Activated naive CD4-positive, alpha-beta T cell treated with Interleukin-2 at 50 U/mL for 16 hours (primary cell): ENCODE measurements at places on chromosomes 7 and 10.

GRCh38 chr10:128630787-128631252 is 504.6 kb upstream of the MKI67 start:
- DNase-seq, result no peak

DNA sequence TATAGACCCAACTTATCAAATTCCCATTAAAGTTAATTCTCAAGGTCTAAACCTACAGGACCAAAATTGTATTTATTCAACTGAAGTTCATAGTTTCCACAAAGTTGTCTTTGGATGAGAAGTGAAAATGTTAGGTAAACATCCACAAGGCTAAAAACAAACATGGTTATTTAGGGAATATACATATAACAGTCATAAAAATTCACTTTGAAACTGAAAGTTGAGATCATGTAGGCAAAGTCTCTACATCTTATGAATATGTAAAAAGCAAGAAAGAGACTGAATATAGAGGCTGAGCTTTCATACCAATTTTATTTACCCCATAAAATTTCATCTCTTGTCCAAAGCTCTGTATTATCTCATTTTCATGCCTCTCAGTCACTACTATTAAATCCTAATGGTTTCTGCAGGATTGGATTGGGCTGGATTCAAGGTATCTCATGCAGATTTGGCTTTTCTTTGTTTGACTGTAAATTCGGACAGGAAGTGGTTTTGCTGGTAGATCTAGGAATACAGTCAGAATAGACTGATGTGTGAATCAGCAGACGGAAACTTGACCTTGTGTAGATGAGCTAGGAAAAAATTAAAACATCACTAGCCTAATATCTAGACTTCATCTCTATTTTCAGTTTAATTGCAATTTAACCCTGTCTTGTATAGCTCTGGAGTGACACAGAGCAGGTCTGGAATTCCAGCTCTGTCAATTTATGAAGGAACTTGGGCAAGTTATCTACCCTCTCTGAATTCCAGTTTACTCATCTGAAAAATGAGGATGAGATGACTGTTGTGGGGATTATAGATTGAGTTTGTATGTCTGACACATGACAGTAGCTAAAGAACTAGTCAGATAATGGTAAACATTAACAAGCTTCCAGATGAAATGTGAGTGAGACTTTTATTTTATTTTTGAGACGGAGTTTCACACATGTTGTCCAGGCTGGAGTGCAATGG is 27.3 kb upstream of the SKAP2 start:
- DNase-seq, result no peak

DNA sequence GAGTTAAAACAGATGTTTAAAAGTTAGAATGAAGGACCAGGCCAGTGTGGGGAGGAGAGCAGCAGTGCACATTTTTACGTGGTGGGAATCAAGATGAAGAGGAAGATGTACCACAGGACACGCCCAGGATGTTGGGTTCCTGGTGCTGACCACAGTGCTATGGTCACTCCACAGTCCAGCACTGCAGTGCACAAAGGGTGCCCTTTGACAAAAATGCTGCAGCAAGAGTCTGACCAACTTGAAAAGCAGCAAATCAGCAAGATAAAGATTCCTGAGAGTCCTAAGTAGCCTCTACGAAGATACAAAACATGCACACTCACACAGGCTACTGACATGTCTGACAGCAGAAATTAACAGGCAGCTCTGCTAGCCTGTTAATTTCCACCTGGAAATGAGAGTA is 107.1 kb downstream of the PIP4K2A start:
- DNase-seq, result no peak

DNA sequence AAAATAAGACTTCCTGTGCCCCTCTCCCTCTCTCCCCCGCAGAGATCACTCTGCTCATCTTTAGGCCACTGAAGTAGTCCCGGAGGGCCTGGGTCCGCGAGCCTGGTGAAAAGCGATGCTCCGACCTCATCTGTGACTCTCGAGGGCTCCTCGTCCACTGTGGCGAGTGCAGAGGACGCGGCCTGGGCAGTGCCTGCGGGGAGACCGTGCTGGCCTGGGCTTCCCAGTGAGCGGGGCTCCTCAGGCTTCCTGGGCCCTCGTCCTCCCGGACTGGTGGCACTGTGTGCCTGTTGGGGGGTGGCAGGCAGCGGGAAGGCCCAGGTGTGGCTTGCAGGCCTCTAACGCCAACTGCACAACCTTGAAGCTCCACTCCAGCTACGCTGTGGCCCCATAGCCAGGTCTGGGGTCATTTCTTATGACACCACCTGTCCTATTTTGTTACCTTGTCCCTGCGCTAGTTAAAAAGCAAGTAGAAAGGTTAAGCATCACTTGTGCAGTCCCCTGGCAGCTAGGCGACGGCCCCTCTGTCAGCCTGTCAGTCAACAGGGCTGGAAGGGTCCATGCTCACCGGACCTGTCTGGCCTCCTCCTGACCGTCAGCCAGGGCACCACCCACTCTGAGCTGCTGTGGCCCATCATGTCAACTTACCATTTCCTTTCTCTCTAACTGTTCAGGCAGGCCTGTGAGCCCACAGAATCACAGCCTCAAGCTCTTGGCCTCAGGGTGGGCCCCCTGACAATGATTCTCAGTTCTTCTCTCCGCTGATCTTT is 20.5 kb downstream of the MNX1 start:
- DNase-seq, result no peak

- DNase-seq, result no peak
Measured at GRCh38 chr7:39349452-39350123, 216.6 kb upstream of the YAE1 start.

DNA sequence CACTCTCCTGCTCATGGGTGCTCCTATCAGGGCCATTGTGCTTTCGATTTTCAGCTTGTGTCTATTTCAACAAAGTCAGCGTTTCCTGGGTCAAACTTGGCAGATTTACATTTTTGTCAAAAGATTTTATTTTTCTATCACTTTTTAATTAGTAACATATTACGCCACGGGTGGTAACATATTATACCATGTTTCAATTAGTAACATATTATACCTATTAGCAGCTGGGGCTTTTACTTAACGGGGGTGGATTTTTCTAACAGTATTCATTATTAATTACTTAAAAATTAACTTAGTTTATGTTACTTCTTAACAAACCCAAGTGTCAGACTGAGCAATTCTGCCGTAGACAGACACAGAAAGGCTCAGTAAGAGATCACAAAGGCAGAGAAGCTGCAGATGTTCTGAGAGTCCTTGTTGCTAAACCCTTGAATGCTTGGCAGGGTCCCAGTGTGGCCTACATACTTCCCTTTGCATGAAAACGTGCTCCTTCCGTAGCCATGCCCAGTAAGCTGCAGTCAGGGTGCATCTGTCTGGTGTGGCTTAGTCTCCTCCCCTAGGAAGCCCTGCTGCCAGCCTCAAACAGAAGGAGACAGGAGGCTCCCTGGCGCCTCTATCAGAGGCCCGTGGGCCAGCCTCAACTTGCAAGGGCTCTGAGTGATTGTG is 263.1 kb upstream of the CXCL12 start:
- no peak for DNase-seq

DNA sequence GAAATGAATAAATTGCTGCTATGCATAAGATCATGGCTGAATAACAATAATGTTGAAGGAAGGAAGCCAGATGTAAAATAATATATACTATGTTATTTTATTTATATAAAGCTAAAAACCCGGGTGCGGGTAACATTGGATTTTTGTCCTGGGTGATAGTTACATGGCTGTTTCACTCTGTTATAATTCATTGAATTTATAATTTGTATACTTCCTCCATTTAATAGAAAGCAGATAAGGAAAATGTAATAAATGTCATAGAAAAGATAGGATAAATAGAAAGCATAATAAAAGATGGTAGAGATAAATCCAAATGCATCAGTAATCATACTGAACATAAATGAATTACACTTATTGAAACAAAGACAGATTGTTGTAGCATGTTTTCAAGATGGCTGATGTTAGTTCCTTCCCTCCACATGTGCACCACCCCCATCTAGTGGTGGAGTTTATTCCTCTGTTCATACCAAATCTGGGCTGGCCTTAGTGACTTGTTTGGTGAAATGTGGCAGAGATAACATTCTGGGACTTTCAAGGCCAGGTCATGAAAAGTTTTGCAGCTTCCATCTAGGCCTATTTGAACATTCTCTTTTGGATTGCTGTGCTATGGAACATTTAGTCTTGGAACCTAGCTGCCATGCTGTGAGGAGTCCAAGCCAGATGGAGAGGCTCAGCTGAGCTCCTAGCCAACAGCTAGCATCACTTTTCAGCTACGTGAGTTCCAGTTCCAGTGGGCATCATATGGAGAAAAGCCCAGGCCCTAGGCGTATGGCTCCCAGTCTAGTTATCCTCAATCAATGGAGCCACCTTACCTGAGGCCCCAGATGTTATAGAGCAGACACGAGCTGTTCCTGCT is 46.9 kb downstream of the AHCYL2 start:
- DNase-seq, result peak; percentile 58

DNA sequence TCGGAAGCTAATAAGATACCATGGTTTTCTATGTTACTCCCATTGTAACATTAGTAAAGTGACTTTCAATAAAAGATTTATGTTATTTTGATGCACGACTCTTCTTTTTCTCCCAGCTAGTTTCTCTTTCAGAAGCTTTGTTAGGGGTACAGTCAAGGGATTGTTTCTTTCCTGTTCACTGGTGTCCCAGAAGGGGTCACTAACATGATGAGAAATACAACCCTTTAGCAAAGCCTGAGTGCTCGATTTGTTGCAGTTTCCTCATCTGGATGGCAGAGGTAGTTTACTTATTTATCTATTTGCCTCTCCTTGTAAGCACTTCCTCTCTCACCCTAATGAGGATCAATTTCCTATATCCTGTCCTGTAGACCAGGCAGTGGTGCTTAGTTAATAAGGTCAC is 17.0 kb downstream of the SRI start:
- no peak for DNase-seq

DNA sequence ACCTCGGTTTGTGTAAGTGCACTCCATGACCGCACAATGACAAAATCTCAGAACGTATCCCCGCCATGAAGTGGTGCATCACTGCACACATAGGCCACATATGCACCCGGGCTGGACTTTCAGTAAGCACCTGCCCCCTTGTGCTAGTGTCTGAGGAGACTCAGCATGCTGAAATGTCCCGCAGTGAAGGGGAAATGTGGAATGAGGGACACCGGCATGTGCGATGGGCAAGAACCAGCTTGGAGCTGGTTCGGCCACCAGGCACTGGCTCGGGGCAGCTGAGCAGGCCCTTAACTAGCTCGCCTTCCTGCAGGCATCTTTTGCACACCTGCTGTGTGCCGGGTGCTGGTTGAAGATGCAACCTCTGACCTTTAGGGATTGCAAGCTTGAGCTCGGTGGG is 49.8 kb upstream of the TNS3 start:
- DNase-seq, result no peak

GRCh38 chr7:98868450-98868849 is 1.4 kb downstream of the TMEM130 start:
- DNase-seq, result no peak
